Lower lobe of right lung (tissue), 2 donors: ENCODE measurements at places on chromosomes 11 and 22. TPM values are rescaled to one million over a fixed set of nuclear protein-coding genes. Genes with fewer than 3 reads are reported as not detected.
A peak's percentile ranks its signal among the peaks of the same experiment; 100 is the strongest.

The TRIM51 gene
- not detected for total RNA-seq

DNA sequence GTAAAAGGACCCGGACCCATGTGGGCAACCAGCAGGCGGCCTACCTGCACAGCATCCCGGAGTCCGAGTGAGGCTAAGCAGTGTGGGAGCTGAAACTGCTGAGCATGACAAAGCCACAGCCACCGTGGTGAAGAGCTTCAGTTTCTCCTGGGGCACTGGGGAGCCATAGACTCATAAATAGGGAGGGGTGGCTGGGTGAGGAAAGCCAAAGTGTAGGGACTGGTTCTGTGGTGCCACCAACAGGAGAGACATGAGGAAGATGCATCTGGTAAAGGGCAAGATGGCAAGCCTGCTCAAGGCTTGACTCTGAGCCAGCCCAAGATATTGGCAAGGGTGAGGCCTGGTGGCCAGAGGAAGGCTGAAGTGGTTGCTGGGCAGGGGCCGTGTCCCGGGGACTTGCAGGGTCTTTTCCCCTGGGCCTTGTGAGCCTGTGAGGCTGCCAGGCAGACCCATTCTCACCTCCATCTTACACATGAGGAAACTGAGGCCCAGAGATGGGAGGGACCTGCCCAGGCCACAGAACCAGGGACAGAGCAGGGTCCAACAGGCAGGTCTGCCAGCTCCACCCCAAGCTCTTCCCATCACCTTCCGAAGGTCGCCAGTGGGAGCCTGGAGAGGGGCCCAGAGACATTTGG, 30.4 kb downstream of the CYTH4 start:
- H3K4me3 ChIP-seq: no peak overlapping the region
- H3K27me3 ChIP-seq: peaks cover 3% of the 10 kb centered on the region
- peaks cover 54% of the 10 kb centered on the region for H3K4me1 ChIP-seq
- no peaks in the 10 kb centered on the region for H3K36me3 ChIP-seq

The TMEM45B gene
- total RNA-seq: 13.8 TPM

DNA sequence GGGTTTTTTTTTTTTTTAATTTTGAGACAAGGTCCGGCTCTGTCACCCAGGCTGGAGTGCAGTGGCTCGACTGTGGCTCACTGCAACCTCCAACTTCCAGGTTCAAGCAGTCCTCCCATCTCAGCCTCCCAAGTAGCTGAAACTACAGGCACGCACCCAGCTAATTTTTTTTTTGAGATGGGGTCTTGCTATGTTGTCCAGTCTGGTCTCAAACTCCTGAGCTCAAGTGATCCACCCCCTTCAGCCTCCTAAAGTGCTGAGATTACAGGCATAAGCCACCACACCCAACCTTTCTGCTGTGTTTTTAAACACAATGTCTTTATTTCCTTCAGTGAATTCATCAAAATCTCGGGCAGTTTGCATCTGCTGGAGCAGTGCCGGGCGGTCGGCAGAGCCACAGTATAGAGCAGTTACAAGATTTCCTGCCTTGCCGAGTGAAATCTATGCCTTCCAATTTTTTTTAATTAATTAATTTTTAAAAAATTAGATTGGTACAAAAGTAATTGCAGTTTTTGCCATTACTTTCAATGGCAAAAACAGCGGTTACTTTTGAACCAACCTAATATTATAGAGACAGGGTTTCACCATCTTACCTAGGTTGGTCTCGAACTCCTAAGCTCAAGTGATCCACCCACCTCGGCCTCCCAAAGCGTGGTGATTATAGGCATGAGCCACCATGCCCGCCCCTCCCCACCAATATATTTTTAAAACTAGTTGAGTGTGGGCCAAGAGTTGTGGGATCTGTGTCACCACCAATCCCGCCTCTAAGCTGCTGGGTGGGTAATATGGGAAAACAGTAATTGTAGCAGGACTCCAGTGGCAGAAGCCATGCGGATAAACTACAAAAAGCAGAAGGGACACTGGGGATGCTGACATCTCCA, 2.7 kb upstream of the ACY3 start:
- no peak overlapping the region for H3K27ac ChIP-seq
- H3K27me3 ChIP-seq: peaks cover 9% of the 10 kb centered on the region
- no peak for DNase-seq
- no peaks in the 10 kb centered on the region for H3K36me3 ChIP-seq

DNA sequence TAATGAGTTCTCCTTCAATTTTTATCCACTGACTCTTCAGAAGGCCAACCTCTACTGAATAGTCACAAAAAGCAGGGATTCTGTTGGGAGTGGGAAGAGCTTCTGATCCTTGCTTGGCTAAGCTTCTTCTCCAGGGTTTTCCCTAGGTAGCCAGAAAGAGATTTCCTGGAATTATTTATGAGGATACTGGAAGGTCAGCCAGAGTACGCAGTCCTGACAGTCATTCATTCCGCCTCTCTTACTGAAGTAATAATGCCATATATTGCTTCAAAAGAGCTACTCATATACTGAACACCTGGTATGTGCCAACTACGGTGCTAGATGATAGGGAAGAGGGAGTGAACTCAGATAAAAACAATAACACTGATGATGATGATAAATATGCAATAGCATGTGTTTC, 116.1 kb downstream of the CCDC34 start:
- no peak overlapping the region for H3K27ac ChIP-seq
- H3K4me3 ChIP-seq: no peak overlapping the region
- H3K36me3 ChIP-seq: no peaks in the 10 kb centered on the region
- no peaks in the 10 kb centered on the region for H3K4me1 ChIP-seq
- no peaks in the 10 kb centered on the region for H3K27me3 ChIP-seq

The NARS2 gene
- 15.6 TPM for total RNA-seq

The APOA4 gene
- not detected for total RNA-seq

The CRYBB2 gene
- not detected for total RNA-seq

The CCDC81 gene
- total RNA-seq: 4.8 TPM

- DNase-seq: no peak
- H3K27ac ChIP-seq: no peak overlapping the region
- no peaks in the 10 kb centered on the region for H3K36me3 ChIP-seq
- H3K4me1 ChIP-seq: no peaks in the 10 kb centered on the region
- H3K4me3 ChIP-seq: no peak overlapping the region
- H3K27me3 ChIP-seq: peaks cover 66% of the 10 kb centered on the region
Measured at GRCh38 chr22:39624501-39624821, 53.9 kb downstream of the CACNA1I start.

The TBX10 gene
- not detected for total RNA-seq

GRCh38 chr11:122354025-122354697, 238.1 kb upstream of the BLID start:
- H3K4me1 ChIP-seq: no peaks in the 10 kb centered on the region
- no peak for DNase-seq
- H3K4me3 ChIP-seq: no peak overlapping the region
- no peaks in the 10 kb centered on the region for H3K36me3 ChIP-seq

DNA sequence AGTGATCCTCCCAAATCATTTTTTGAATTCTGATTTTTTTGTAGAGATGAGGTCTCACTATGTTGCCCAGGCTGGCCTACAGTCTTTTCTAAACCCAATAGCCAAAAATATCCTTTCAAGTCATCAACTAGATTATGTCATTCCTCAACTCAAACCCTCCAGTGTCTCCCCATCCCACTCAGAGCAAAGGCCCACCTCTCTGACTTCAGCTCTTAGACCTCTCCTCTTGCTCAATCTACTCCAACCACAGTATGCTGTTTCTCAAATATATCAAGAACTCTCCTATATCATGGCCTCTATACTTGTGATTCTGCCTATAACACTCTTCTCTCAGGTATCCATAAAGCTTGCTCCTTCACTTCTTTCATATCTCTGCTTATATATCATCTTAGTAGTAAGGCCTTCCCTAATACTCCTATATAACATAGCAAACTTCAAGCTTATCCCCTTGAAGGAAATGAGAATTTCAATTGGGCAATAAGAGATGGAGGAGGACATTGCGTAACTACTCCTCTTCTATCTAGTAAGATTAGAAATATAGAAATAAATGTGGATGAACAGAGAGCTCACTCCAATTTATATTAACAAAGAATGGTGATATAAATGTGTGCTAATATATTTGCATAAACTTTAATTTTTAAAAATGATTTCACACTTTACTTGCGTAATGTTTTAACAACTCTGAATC, 24.5 kb downstream of the DLG2 start:
- no peaks in the 10 kb centered on the region for H3K36me3 ChIP-seq
- H3K4me1 ChIP-seq: no peaks in the 10 kb centered on the region
- DNase-seq: no peak
- H3K4me3 ChIP-seq: no peak overlapping the region
- H3K27me3 ChIP-seq: no peaks in the 10 kb centered on the region

GRCh38 chr22:29037340-29037932, 24.2 kb downstream of the C22orf31 start:
- H3K27ac ChIP-seq: no peak overlapping the region
- no peaks in the 10 kb centered on the region for H3K27me3 ChIP-seq
- H3K36me3 ChIP-seq: no peaks in the 10 kb centered on the region
- peaks cover 25% of the 10 kb centered on the region for H3K4me1 ChIP-seq

The KCNK4 gene
- total RNA-seq: not detected

DNA sequence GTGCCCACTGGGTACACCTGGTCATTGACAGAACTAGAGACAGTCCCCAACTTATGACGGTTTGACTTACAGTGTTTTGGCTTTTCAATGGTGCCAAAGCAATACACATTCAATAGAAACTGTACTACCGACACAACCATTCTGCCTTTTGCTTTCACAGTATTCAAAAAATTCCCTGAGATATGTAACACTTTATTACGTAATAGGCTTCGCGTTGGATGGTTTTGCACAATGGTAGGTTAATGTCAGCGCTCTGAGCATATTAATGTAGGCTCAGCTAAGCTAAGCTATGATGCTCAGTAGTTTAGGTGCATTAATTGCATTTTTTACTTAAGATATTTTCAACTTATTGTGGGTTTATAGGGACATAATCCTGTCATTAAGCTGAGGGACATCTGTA, 105.1 kb upstream of the B3GAT1 start:
- H3K4me1 ChIP-seq: no peaks in the 10 kb centered on the region
- no peak overlapping the region for H3K4me3 ChIP-seq
- DNase-seq: no peak
- peaks cover 12% of the 10 kb centered on the region for H3K27me3 ChIP-seq
- no peaks in the 10 kb centered on the region for H3K36me3 ChIP-seq

DNA sequence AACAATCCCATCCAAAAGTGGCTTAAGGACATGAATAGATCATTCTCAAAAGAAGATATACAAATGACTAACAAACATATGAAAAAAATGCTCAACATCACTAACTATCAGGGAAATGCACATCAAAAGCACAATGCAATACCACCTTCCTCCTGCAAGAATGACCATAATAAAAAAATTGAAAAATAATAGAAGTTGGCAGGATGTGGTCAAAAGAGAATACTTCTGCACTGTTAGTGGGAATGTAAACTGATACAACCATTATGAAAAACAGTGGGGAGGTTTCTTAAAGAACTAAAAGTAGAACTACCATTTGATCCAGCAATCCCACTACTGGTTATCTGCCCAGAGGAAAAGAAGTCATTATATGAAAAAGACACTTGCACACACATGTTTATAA, 77.7 kb upstream of the SC5D start:
- H3K4me3 ChIP-seq: no peak overlapping the region
- no peaks in the 10 kb centered on the region for H3K4me1 ChIP-seq
- no peaks in the 10 kb centered on the region for H3K36me3 ChIP-seq
- H3K27me3 ChIP-seq: no peaks in the 10 kb centered on the region
- no peak overlapping the region for H3K27ac ChIP-seq

The KIRREL3 gene
- total RNA-seq: 0.15 TPM

DNA sequence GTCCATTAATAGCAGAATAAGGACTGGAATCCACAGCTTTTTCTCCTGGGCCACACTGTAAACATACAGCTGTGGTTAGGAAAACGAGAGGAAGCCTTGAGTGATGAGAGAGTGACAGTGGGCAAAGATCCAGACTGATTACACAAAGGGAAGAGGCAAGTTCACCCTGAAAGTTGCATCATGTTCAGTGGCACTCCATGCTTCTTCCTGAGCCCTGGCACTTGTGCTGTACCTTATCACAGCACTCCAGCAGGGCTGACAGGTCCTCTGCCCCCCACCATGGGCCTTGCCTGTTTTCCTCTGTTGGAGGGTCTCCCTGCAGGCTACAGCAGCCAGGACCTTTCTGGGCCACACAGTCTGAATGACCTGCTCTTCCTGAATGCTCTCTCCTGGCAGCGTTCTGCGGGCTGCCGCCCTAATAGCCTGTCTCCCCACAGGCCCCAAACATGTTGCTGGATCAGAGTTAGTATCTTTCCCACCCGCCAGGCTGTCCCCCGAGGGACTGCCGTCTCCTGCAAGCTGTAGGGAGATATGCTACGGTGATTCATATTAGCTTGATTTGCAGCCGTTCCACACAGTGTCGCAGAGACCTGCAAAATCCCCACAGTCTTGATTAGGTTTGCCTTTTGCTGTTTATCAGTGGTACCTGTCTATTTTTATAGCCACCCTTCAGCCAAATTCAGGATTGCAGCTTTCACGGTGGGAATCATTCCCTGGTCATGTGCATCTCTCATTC, 60.2 kb downstream of the NTM start:
- no peaks in the 10 kb centered on the region for H3K36me3 ChIP-seq
- no peaks in the 10 kb centered on the region for H3K4me1 ChIP-seq
- no peak overlapping the region for H3K27ac ChIP-seq

DNA sequence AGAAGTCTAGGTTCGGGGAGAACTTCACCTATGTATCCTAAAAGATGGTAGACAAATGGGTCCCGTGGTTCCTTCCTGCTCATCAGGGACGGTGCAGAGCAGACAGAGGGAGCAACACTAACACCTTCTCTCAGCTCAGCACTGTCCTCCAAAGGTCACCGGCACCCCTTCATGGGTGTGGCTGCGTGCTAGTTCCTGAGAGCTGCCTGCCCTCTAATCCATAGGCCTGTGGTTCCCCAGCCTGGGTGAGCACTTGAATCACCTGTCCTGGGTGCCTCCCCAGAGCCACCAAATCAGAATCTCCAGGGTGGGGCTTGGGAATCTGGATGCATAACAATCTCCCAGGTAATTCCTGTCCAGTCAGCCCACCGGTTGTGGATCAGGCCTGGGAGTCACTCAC, 113.9 kb upstream of the TMEM45B start:
- H3K27ac ChIP-seq: no peak overlapping the region
- H3K4me1 ChIP-seq: no peaks in the 10 kb centered on the region
- H3K4me3 ChIP-seq: no peak overlapping the region
- peaks cover 4% of the 10 kb centered on the region for H3K27me3 ChIP-seq
- no peak for DNase-seq

- H3K27me3 ChIP-seq: no peaks in the 10 kb centered on the region
- H3K36me3 ChIP-seq: no peaks in the 10 kb centered on the region
- H3K4me1 ChIP-seq: no peaks in the 10 kb centered on the region
- DNase-seq: no peak
Measured at GRCh38 chr11:128596250-128596649, 8.9 kb upstream of the ETS1 start.

The MIOX gene
- not detected for total RNA-seq

- DNase-seq: no peak
- peak overlapping the region; percentile 93 for H3K27ac ChIP-seq
- H3K36me3 ChIP-seq: no peaks in the 10 kb centered on the region
- H3K4me3 ChIP-seq: peak overlapping the region; percentile 95
Measured at GRCh38 chr22:21568347-21569075, 997 bp downstream of the UBE2L3 start.

GRCh38 chr11:62353841-62354240, 16.6 kb downstream of the ASRGL1 start:
- no peak for DNase-seq
- H3K27me3 ChIP-seq: peaks cover 6% of the 10 kb centered on the region
- no peaks in the 10 kb centered on the region for H3K4me1 ChIP-seq
- H3K4me3 ChIP-seq: no peak overlapping the region
- H3K36me3 ChIP-seq: peaks cover 13% of the 10 kb centered on the region
- no peak overlapping the region for H3K27ac ChIP-seq

- H3K36me3 ChIP-seq: no peaks in the 10 kb centered on the region
- H3K27ac ChIP-seq: no peak overlapping the region
- no peak for DNase-seq
- H3K27me3 ChIP-seq: no peaks in the 10 kb centered on the region
- no peaks in the 10 kb centered on the region for H3K4me1 ChIP-seq
Measured at GRCh38 chr11:2473361-2474058, 28.7 kb downstream of the KCNQ1 start.
